ENCODE measurements at places on chromosomes 7 and 10. TPM values are rescaled to one million over a fixed set of nuclear protein-coding genes. Genes with fewer than 3 reads are reported as not detected.
A peak's percentile ranks its signal among the peaks of the same experiment; 100 is the strongest.

The PHKG1 gene
- 0.10 TPM for total RNA-seq

DNA sequence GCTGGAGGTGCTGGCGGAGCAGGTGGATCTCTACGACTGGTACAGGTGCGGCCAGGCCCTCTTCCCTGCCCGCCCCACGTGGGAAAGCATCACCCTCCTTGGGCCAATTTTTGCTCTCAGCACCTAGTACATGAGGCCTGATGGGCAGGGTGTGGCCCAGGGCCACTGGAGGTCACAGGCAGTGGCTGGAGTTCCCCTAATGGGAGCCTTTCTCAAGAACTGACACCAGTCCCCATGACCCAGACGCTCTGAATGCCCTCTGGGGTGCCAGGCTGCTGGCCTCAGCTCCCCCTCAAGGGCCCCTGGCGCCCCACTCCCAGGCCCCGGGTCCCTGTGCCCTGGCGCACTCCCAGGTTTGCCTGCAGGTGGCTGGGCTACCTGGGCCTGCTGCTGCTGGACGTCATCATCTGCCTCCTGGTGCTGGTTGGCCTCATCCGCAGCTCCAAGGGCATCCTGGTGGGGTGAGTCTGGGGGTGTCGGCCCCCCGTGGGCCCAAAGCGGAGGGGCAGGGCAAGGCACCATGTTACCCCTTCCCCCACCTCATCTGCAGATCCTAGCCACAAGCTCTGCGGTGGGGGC, 15.9 kb downstream of the TTYH3 start:
- DNase-seq = no peak

The DDC gene
- total RNA-seq = not detected

The SH3PXD2A gene
- 5.8 TPM for total RNA-seq

DNA sequence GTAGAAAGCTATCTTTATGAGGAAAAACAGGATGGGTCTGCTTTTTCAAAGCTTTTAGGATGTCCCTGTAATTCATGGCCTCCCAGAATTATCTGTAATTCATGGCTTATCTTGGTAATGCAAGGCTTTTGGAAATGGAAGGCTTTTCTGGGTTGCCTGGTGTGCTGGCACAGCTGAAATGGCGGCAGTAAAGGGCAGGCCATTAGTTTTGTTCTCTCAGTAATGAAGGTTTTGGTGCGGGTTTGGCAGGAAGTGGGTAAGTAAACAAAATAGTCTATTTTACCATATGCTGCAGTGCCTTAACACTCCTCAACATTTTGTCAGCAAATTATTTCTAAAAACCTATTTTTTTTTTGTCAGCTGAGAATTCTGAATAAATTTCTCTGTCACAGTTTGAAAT, 69.3 kb downstream of the LRGUK start:
- DNase-seq = no peak

GRCh38 chr10:121708728-121709674, 110.8 kb upstream of the FGFR2 start:
- DNase-seq = no peak

DNA sequence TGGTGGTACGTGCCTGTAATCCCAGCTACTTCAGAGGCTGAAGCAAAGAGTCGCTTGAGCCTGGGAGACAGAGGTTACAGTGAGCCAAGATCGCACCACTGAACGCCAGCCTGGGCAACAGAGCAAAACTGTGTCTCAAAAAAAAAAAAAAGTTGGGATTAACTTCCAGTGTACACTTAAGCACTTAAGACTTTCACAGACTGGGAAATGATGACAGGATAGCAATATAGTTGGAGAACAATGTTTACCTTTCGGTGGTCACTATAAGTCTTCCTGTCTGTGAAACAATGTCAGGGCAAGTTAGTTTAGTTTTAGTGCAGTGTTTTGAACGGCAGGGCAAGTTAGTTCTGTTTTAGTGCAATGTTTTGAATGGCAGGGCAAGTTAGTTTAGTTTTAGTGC, 130.2 kb downstream of the TPST1 start:
- no peak for DNase-seq

The GIMAP6 gene
- total RNA-seq = 1.6 TPM

- no peak for DNase-seq
These were observed 70.8 kb downstream of the HIP1 start for GRCh38 chr7:75667938-75668337.

DNA sequence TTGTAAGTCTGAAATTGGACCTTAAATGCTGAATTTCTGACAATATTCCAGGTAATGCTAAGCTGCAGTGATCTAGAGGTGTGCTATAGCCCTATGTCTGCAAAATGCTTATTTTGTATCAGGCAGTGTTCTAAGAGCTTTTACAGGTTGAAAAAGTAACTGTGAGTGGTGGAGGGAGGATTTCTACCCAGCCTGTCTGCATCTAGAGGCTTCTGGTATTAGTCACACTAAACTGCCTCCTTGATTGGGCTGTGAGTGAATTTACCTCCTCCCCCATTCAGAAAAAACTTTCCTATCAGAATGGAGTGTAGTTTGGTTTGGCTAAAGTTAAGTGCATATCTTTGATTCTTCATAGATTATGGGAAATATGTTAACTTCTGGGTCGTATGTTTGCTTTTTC, 56.8 kb downstream of the BBS9 start:
- DNase-seq = peak; percentile 59

GRCh38 chr10:62635127-62635526, 169.4 kb upstream of the ADO start:
- no peak for DNase-seq

DNA sequence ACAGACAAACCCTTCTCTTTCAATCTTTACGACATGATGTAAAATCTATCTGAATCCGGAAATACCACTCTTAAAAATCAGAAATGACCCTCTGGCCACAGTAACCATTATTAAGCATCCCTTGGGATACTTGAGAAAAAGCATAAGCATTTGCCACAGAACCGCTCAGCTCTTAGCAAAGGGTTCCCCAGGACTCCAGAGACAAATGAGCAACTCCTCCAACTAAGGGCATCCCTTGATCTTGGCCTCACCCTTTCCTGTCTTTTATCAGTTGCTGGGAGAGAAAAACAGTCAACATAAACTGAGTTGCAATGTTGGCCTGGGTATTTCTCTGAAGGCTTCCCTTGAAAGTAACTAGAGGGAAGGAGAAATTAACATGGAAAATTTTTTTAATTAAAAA, 3.5 kb downstream of the PDLIM1 start:
- DNase-seq = no peak

The GLUD1 gene
- 126 TPM for total RNA-seq

The PMS2 gene
- total RNA-seq = 16.0 TPM
